Activated naive CD4-positive, alpha-beta T cell treated with anti-CD3 and anti-CD28 coated beads for 36 hours (primary cell): ENCODE measurements at places on chromosomes 3 and 15. TPM values are rescaled to one million over a fixed set of nuclear protein-coding genes. Genes with fewer than 3 reads are reported as not detected.

Gene ACTRT3
- not detected for total RNA-seq

Gene P2RY13
- total RNA-seq, result not detected

Gene CACNA2D3
- not detected for total RNA-seq

Gene TYRO3
- total RNA-seq, result 3.7 TPM

- DNase-seq, result peak; percentile 12
These were observed 71.3 kb upstream of the SEC13 start for GRCh38 chr3:10392244-10392643.

- no peak for DNase-seq
These were observed 824.1 kb downstream of the FHIT start for GRCh38 chr3:60427109-60427508.

GRCh38 chr3:39146083-39146501 is 7.3 kb downstream of the CSRNP1 start:
- DNase-seq, result no peak

GRCh38 chr3:111667621-111668239 is 72.6 kb upstream of the ZBED2 start:
- DNase-seq, result peak; percentile 84

DNA sequence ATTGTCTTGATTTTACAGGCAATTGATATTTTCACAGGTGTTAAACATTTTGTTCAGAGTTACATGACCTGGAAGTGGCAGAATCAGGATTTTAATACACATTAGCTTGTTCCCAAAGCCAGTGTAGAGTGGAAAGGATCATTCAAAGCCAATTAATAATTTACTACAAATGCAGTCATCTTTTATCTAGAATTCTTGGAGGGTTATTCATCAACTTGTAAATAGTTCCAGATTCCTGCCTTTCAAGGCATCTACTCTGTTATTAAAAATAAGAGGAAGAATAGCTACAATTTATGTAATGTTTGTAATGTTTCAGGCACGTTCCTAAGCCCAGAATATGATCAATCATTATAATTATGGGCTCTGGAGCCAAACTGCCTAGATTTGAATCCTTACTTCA is 358.5 kb downstream of the ZNF385D start:
- no peak for DNase-seq

GRCh38 chr3:148728753-148729152 is 31.1 kb downstream of the AGTR1 start:
- DNase-seq, result no peak

DNA sequence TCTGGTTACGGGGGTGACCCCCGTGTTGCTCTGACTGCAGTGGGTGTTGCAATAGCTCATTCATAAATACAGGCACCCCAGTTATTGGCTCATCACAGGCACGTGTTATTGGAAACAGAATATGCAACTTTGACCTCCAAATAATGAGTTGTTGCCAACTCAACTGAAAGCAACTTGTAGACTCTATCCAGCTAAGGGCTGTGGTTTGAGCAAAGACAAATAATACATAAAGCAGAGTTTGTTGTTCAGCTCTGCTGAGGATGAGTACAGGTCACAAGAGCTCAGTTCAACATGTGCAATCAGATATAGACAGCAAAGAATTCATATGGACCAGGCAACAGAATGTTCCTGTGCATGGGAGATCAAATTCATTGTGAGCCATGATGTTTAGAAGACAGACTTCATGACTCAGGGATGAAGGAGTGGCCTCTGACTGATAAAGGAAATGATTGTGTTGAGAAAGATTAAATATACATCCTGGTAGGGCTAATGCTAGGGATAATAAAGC is 87.6 kb upstream of the LRIG1 start:
- no peak for DNase-seq

GRCh38 chr3:108879915-108880314 is 57.3 kb downstream of the TRAT1 start:
- no peak for DNase-seq

DNA sequence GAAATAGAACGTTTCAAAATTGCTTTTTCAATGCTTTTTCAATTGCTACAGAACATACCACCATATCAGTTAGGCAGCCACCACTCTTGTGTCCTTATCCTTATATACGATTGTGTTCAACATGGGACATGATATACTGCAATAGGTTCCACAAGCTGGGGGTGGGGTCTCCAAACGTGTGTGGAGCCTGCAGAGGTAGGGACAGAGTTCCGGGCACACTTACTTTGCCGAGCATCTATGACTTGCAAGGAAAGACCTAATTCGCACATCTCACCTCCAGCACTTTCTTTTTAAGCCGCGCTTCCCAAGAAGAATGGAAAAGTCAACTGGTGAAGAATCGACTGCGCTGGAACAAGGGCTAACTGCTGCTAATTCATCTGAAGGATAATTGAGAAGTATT is 39.6 kb upstream of the SFMBT1 start:
- no peak for DNase-seq

- DNase-seq, result no peak
These were observed 97.2 kb downstream of the CLDN1 start for GRCh38 chr3:190224863-190225692.

DNA sequence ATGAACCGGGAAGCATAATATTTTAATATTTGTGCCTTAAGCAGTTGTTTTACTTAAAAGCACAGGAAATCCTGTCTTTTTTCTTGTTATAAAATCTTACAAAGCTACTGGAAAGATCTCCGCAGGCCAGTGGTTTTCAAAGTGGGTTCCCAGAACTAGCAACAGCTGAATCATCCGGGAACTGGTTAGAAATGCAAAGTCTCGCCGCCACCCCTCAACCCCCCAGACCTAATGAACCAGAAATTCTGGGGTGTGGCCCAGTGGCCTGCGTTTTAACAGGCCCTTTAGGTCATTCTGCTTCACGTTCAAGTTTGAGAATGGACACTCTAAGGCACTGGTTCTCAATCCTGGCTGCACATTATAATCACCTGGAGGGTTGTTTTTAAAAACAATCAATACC is 74.7 kb downstream of the PDZRN3 start:
- DNase-seq, result no peak

- DNase-seq, result no peak
These were observed 252.8 kb downstream of the IGSF11 start for GRCh38 chr3:118781839-118782238.
